ENCODE measurements at places on chromosomes 1 and 21.

DNA sequence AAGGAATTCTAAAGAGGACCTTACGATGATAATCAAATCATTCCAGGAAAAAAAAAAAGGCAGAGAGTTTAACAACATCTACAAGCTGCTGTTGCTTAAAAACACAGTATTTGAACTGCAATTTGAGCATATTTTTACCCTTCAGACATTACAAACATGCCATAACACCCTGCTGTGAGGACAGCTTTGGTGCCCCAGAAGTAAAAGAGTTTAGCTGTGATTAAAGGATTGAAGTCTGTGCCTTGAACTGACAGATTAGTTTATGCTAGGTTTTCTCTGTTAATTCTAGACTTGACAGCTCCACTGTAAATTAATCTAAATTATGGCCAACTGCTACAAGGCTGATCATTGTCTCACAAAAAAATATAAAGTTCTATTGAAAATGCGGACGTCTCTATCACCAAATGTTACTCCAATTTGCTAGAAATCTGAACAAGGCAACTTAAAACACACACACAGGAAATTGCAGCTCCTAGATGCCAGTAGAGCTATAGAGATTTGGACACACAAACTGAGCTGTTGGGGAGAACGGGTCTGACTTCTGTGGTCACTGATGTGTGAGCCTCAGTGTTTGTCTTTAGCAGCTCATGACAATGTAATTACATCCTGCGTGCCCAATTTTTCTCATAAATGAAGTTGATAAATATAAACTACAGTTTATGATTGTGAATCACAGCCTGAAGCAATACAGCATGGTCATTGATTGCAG is 217.9 kb downstream of the NTNG1 start:
- no peak overlapping the region for H3K4me3 ChIP-seq
- H3K27me3 ChIP-seq, result no peaks in the 10 kb centered on the region
- no peak overlapping the region for H3K27ac ChIP-seq
- DNase-seq, result no peak
- H3K4me1 ChIP-seq, result no peaks in the 10 kb centered on the region
- no peaks in the 10 kb centered on the region for H3K36me3 ChIP-seq

GRCh38 chr1:214857716-214858115 is 224.8 kb upstream of the KCNK2 start:
- no peaks in the 10 kb centered on the region for H3K27me3 ChIP-seq
- no peaks in the 10 kb centered on the region for H3K4me1 ChIP-seq
- H3K4me3 ChIP-seq, result no peak overlapping the region
- DNase-seq, result no peak
- H3K36me3 ChIP-seq, result no peaks in the 10 kb centered on the region

DNA sequence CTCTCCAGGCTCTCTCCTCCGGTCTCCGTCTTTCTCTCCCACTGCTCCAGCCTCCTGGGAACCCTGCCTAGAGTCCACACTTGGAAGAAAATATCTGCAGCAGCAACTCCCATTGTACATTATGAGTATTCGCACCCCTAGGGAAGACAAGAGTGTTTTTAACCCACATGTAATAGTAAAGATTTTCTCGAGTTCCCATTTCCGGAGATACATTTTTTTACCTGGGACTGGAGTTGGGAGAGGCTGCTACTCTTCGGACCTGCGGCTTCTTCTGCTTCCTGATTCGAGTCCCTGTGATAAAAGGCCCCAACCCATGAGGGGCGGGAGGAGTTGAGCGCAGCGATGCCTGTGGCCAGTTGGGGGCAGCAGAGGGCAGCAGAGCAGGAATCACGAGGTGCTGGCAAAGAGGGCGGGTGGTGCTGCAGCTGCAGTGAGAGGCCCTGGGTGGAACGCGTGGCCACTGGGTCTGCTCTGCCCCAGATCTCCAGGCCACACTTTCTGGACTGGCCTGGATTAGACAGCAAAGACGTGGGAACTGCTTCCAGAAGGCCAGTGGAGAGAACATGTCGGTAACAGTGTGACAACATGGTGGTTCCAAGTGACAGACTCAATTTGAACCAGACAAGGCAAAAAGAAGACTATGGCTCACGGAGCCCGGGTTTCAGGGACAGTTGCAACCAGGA is 221.0 kb upstream of the CSF3R start:
- peaks cover 6% of the 10 kb centered on the region for H3K4me1 ChIP-seq
- peak; percentile 84 for DNase-seq
- H3K27me3 ChIP-seq, result peaks cover 14% of the 10 kb centered on the region
- no peak overlapping the region for H3K27ac ChIP-seq
- no peak overlapping the region for H3K4me3 ChIP-seq
- H3K36me3 ChIP-seq, result no peaks in the 10 kb centered on the region

DNA sequence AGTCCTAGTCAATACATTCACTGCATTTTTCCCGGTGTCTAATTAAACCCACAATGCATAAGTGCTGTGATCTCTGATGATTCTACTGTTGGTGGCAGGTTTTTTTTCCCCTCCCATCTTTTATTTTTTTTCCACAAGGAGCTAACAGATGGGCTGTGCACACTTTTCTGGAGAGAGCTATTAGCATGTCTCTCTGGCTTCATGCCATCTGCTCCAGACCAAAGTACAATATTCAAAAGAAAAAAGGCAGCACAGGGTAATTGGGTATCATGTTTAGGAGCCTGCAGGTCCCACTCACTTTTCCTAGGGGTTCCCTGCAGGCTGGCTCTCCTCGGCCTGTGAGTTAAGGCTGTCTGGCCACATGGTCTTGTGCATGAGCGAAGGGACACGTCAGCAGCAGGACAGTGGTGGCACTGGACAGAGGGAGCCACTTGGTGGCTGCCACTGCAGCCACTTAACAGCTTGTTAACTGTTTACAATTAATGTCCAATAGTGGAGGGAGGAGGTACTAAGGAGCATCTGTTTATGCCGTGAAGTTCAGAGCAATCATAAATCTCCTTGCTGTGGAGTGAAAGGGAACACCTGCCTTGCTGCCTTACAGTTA is 53.5 kb upstream of the C8B start:
- H3K36me3 ChIP-seq, result no peaks in the 10 kb centered on the region
- no peaks in the 10 kb centered on the region for H3K27me3 ChIP-seq
- no peak overlapping the region for H3K4me3 ChIP-seq
- H3K27ac ChIP-seq, result no peak overlapping the region

DNA sequence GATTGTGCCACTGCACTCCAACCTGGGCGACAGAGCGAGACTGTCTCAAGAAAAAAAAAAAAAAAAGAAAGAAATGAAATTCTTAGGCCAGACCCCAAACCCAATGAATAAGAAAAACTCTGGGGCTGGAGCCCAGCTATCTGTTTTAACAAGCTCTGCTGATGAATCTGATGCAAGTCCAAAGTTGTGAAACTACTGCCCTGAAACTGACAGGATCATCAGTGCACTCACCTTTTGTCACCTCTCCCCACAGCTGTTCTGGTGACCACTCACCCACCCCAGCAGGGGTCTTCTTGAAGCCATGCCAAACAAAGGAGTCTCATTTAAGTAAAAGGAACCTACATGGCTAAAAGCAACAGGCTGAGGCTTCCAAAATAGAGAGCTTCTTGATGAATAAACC is 8.4 kb downstream of the PABPC4 start:
- H3K27ac ChIP-seq, result no peak overlapping the region
- peaks cover 100% of the 10 kb centered on the region for H3K36me3 ChIP-seq
- no peak for DNase-seq
- H3K4me3 ChIP-seq, result no peak overlapping the region
- peaks cover 8% of the 10 kb centered on the region for H3K4me1 ChIP-seq

DNA sequence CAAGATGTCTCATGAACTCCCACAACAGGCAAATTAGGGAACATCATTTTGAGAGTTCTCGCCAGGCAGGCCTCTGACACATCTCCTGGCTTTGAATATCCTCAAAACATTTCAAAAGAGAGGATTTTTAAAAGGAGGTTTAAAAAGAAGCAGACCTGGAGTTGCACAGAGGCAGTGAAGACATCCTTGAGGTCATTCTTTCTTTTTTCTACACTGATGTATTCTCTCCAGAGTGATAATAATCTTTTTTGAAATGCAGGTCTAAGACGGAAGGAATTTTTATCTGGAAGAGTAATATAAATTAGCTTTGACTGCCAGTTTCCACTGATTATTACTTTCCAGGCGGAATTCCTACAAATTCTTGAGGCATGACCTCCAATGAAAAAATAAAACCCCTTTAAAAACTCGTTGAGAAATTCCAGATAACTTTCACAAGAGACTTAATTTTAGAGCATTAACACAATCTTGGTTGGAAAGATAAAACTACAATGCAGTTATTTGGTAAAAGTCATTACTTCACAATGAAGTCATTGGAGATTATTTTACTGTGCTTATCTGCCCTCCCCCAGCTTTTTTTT is 125.0 kb downstream of the LYPLAL1 start:
- no peak overlapping the region for H3K27ac ChIP-seq
- no peak overlapping the region for H3K4me3 ChIP-seq
- H3K27me3 ChIP-seq, result no peaks in the 10 kb centered on the region
- no peaks in the 10 kb centered on the region for H3K36me3 ChIP-seq
- no peaks in the 10 kb centered on the region for H3K4me1 ChIP-seq

GRCh38 chr1:164577291-164577690 is 18.3 kb downstream of the PBX1 start:
- H3K27ac ChIP-seq, result peak overlapping the region; percentile 22
- H3K36me3 ChIP-seq, result no peaks in the 10 kb centered on the region
- DNase-seq, result no peak
- no peaks in the 10 kb centered on the region for H3K27me3 ChIP-seq
- peak overlapping the region; percentile 25 for H3K4me3 ChIP-seq

DNA sequence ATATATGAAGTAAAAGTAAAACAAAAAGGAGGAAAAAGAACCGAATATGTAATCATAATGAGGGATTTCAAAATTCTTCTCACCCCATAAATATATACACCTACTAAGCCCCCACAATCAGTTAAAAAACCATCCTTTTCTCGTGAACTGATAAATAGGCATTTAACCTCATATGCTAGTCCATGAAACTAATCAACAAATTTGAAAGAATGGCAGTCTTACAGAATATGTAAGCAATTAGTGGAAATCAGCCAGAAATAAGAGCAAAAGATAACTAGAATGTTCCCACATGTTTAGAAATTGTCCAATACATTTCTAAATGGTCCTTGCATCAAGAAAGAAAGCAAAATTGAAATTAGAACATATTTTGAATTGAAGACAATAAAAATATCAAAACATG is 849.4 kb upstream of the CXADR start:
- H3K36me3 ChIP-seq, result no peaks in the 10 kb centered on the region
- H3K4me1 ChIP-seq, result no peaks in the 10 kb centered on the region
- no peaks in the 10 kb centered on the region for H3K27me3 ChIP-seq
- no peak for DNase-seq
- H3K27ac ChIP-seq, result no peak overlapping the region
- H3K4me3 ChIP-seq, result no peak overlapping the region

DNA sequence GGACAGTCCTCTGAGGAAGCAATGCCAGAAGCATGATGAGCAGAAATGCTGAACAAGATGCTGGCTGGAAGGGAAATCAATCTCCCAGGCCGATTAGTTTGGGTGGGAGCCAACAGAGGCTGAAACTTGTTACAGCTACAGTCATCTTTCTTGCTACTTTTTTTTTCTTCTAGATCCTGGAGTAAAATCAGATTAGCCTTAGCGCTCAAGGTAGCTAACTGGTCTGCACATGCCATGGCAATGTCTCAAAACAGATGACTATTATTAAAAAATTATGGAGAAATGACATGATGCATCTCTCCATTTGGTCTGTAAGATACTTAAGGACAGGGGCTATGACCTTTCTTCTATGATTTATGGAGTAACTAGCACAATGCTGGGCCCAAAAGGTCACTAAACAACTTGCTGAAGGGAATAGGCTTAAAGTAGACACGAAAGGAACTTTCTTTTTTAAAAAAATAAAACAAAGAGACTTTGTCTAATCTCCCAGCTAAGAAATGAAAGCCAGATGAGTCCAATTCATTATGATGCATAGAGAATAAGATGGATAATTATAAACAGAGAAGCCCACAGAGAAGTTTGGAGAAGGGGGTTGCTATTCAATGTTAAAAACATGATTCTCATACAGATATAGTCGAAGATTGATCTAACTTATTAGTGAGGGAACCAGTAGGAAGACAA is 42.5 kb downstream of the UTP25 start:
- no peaks in the 10 kb centered on the region for H3K4me1 ChIP-seq
- no peaks in the 10 kb centered on the region for H3K27me3 ChIP-seq
- H3K27ac ChIP-seq, result no peak overlapping the region
- DNase-seq, result no peak
- H3K36me3 ChIP-seq, result no peaks in the 10 kb centered on the region

- H3K36me3 ChIP-seq, result no peaks in the 10 kb centered on the region
- no peaks in the 10 kb centered on the region for H3K27me3 ChIP-seq
- H3K4me3 ChIP-seq, result no peak overlapping the region
Observed at GRCh38 chr1:241972703-241973369, 15.3 kb downstream of the BECN2 start.

DNA sequence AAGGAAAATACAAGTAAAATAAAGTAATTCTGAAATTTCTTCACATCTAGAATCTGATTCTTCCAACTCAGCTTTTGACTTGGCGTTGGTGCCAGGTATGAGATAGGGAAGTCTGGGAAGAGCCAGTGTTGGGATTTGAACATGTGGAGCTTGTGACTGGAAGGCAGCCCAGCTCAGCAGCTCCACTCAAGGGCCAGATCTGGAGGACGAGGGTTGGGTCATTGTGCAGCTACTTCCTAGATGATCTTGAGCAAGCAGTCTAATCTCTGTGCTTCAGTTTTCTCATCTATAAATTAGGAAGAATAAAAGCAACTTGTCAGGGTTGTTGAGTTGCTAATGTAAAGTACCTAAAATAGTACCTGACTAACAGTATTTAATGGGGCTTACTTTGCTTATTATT is 5.0 kb downstream of the ADARB1 start:
- peaks cover 61% of the 10 kb centered on the region for H3K4me1 ChIP-seq
- H3K27me3 ChIP-seq, result no peaks in the 10 kb centered on the region
- peak overlapping the region; percentile 37 for H3K27ac ChIP-seq
- no peak for DNase-seq
- no peak overlapping the region for H3K4me3 ChIP-seq
- H3K36me3 ChIP-seq, result no peaks in the 10 kb centered on the region

DNA sequence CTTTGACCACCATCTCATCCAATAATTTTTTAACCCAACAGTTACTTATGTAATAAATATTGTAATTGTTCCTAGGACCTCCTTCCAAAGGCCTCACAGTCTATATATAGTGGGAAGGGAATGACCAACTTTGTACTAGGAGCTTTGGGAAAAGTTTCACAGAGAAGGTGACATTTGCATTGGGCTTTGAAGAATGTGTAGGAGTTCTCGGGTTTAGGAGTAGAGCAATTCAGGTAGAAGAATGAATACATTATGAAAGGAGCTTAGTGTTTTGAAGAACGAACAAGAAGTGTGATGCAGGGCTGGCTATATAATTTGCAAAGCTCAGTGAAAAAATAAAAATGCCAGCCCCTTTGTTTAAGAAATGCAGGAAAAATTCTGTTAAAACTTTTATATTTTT is 330.4 kb upstream of the DEPDC1 start:
- no peak overlapping the region for H3K27ac ChIP-seq
- H3K4me1 ChIP-seq, result no peaks in the 10 kb centered on the region

Data from lower lobe of right lung (tissue), 2 donors.